ENCODE measurements at places on chromosomes 12 and 14.

DNA sequence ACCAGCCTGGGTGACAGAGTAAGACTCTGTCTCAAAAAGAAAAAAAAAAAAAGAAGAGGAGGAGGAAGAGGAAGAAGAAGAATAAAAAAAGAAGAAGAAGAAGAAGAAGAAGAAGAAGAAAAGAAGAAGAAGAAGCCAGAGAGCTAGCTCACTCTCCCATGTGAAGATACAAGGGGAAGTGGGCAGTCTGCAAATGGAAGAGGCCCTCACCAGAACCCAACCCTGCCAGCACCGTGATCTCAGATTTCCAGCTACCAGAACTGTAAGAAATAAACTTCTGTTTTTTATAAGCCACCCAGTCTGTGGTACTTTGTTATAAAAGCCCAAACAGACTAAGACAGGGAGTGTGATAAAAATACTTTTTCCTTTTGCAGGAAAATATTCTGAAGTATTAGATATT is 130.7 kb downstream of the ETNK1 start:
- DNase-seq = no peak

- DNase-seq = no peak
These were observed 555.6 kb downstream of the CCER1 start for GRCh38 chr12:90399357-90399756.

- no peak for DNase-seq
These were observed 24.1 kb downstream of the DMAC2L start for GRCh38 chr14:50335989-50336824.

- no peak for DNase-seq
These were observed 95.2 kb downstream of the GTF2A1 start for GRCh38 chr14:81125536-81125935.

DNA sequence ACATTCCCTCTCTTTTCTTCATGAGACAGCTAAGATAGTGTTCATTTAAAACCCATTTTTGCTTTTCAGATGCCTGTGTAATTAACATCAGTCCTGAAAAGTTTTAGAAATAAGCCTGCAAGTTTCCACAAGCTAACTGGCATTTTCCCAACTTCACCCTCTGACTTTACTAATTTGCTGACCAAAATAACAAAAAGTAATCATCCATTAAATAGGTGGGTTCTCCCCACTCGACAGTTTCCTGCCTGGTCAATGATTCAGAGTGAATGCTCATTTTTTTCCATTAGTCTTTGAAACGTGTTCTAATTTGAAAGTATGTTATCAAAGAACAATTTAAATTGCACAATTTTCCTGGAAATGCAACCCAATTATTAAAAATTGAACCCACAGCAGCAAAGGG is 23.6 kb downstream of the NELL2 start:
- no peak for DNase-seq

DNA sequence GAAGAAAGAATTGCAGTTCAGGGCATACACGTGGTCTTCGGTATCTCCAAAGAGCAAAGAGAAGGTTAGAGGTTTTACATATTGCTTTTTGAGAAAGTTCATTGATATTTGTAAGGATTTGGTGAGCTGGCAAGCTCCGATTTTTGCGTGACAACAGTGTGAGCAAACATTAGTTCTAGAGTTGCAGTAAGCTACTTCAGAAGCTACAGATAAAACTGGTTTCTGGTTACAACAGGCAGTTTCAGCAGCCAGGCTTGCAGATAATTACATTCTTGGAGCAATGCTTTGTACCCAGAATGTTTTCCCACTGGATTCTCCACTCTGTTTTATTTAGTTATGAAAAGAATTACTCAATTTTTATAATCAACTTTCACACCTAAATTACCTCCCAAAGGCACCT is 28.2 kb downstream of the KLRK1 start:
- no peak for DNase-seq

DNA sequence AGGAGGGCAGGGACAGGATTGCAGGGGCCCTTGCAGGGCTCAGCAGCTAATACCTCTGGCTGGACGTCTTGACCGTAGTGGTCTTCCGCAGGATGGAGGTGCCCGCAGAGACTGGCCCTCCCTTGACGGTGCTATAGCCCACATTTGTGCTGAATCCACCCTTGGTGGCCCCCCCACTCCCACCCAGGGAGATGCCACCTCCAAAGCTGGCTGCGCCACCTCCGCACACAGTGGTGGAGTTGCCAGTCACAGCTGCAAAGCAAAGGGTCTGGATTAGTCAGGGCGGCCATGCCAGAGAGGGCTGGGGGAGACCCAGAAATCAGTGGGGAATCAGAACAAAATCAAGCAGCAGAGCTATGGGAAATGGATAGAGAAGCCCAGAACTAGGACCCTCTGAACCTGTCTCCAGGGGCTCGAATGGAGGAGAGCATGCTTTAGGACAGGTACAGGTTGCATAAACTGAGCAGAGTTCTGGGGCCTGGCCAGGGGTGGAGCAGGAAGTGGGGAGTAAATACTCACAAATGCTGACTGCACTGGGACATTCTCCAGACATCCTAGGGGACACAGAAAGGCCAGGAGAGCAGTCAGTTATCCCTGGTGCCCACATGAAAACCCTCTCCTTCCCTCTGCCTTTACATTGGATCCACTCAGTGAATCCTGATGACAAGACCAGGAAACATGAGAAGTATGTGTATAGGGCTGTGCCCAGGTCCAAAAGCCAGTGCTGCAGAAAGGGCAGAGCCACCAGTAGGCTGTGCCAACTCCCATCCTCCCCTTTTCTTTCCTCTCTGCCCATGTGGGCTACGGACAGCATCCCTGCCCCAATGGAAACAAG is 8.1 kb upstream of the KRT4 start:
- no peak for DNase-seq

- DNase-seq = no peak
These were observed 370.2 kb upstream of the FLRT2 start for GRCh38 chr14:85159726-85160125.

DNA sequence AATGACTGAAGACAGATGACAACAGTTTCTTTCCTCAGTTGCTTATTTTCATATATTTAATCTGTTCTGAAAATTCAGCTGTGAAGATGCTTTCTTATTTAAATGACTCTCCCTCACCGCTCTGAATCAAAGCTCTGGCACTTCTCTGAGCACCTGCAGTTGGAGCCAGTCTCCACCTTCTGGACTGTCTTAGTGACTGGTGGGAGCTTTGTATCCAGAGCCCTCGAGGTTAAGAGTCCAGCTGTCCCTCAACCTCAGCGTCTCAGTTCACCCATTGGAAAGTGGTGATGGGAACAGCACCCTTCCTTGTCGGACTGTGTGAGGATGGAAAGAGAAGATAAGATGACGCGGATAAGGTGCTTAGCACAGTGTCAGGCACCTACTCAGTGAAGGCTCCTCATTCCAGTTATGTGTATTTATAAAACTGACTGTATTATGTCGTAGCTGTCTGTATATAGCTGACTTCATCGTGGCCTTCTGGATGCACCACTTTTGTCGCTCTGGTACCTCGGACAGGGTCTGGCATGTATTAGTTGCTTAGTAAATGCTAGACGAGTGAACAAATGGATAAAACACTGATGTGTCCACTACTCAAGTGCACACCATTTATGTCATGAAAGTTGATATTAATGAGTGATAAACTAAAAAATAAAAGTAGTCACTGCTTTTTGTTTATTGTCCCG is 34.5 kb downstream of the ELK3 start:
- DNase-seq = no peak

DNA sequence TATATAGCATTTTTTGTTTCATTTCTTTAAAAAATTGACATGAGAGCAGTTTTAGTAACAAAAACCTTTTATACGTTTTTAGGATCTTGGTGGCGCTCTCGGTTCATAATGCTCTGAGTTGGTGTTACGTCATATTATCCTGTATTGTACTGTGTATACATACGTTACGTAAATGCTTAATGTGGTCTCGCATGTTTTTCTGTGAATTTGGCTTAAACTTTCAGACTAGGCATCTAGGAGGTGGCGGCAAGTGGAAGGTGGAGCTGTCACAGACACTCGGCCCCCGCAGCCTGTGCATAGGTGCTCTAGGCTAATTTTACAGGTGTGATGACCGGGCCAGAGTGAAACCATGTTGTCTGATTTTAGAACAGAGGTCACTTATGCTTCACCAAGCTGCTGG is 60.0 kb downstream of the PPP2R5C start:
- DNase-seq = peak; percentile 69

DNA sequence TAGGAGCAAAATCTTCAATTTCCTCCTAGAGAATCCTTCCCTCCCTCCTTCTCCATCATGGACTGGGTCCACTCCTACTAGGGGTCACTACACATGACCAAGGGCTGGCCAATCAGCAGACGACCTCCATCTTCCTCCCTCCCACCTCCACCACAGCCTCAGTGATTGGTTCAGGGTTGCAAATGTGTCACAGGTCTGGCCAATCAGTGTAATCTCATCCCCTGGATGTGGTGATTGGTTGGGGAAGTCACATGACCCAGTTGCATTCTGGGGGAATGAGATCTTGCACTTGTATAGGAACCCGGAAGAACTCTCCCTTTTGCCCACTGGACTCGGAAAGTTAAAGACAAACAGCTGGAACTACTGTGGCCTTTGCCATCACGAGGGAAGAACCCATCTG is 169.2 kb downstream of the PIWIL1 start:
- DNase-seq = no peak

GRCh38 chr14:22472466-22472865 is 116.6 kb downstream of the DAD1 start:
- DNase-seq = no peak

DNA sequence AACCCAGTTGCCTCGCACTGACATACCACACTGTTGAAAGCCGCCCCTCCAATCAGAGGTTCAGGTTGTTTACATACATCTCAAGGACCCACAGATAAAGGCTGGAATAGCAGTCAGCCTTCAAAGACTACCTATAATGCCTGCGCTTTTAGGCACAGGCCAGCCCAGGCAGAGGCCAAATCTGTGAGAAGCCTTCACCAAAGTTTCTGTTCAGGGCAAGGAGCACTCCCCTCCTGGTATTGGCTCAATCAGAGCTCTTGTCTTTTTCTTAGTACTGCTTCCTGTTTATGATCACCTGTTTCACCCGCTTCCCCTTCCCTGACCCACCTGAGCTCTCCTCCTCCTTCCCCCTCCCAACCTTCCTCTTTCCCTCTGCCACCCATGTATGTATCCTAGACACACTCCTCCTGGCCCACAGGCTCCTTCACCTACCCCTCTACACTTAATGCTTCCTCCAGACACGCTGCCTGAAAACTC is 34.8 kb downstream of the DUSP16 start:
- no peak for DNase-seq

GRCh38 chr12:27305673-27306456 is 26.8 kb upstream of the BMAL2 start:
- no peak for DNase-seq

GRCh38 chr12:10740182-10740581 is 17.1 kb upstream of the YBX3 start:
- DNase-seq = no peak

DNA sequence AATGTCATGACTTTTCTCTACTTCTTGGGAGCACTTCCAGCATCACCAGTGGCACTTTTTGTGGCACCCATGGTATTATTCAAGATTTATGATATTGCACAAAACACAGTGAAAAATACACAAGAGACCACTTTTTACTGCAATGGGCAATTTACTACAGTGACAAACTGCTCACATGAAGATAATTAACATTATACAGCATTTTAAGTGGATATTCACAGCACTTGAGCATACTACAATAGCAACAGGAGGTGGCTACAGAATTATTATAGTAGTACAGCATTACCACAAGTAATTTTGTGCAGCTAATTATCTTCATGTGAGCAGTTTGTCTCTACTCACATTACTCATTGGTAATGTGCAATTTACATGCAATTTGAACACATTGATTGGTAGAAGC is 18.3 kb downstream of the IL26 start:
- DNase-seq = no peak

- DNase-seq = no peak
These were observed 2.8 kb downstream of the TNS2 start for GRCh38 chr12:53052419-53053217.

DNA sequence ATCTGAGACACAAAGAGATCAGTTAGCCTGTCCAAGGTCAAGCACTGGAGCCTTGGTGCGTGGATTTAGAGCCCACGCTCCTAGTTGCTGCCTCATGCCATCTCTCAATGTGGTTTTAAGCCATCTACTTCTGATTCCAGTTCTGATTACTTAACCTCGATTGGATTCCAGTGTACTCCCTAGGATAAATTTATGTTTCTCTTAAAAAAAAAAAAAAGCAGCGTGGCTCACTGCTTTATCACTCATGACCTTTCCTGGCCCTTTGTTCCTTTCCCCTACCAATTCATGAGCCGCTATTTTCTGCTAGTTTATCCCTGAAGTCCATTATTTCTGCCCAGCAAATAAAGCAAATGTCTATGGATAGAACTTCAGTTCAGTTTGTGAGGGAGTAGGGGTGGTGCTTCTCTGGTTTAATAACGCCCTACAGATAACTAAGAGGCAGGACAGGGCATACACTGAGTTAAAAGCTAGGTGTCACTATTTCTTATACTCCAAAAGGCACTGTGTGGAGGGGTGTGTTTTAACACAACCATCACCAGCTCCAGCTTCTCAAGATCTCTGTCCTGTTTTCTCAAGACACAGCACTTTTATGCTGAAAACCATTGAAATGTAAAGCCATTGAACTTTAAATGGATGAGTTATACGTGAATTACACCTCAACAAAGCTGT is 9.8 kb upstream of the PARP11 start:
- DNase-seq = no peak

- DNase-seq = no peak
These were observed 20.2 kb upstream of the FAM234B start for GRCh38 chr12:13023811-13024530.

GRCh38 chr12:132379996-132380395 is 50.6 kb upstream of the GALNT9 start:
- DNase-seq = no peak

Data from effector memory CD8-positive, alpha-beta T cell (primary cell).